Cardiac muscle cell (in vitro differentiated cells and primary cell): ENCODE measurements at places on chromosomes 12 and 14. TPM values are rescaled to one million over a fixed set of nuclear protein-coding genes. Genes with fewer than 3 reads are reported as not detected.

DNA sequence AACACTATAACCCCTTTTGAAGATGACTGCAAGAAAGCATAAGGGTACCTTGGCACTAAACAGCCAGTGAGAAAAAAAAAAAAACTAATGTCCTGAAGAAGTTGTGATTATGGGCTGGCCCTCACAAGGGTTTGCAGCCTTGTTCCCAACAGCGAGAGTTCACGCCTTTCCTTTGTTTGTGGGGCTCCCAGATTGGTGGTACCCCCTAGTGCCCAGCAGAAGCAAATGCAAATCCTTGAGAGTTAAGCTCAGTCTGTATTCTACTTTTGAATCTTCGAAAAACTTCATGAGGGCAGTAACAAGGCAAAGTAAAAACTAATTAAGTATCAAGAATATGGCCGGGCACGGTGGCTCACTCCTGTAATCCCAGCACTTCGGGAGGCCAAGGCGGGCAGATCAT lies 238.9 kb upstream of the LMO3 start:
- no peak for DNase-seq

DNA sequence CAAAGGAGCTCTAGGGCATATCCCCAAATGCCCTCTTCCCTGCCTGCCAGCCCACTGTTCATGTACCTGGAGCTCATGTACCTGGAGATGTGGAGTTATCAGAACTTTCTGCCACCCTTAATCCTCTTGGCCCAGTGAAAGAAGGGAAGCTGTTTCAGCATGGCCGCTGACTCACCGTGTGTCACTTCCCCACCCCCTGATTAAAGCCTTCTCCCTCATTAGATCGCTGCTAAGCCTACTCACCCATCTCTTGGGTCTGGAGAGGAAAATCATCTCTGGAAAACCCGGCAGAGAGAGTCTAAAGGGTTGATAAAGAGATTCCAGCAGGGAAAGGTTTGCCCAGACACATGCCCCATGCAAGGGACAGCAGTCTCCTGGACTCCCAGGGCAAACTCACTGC lies 4.5 kb upstream of the LTBP2 start:
- DNase-seq: peak; percentile 73

DNA sequence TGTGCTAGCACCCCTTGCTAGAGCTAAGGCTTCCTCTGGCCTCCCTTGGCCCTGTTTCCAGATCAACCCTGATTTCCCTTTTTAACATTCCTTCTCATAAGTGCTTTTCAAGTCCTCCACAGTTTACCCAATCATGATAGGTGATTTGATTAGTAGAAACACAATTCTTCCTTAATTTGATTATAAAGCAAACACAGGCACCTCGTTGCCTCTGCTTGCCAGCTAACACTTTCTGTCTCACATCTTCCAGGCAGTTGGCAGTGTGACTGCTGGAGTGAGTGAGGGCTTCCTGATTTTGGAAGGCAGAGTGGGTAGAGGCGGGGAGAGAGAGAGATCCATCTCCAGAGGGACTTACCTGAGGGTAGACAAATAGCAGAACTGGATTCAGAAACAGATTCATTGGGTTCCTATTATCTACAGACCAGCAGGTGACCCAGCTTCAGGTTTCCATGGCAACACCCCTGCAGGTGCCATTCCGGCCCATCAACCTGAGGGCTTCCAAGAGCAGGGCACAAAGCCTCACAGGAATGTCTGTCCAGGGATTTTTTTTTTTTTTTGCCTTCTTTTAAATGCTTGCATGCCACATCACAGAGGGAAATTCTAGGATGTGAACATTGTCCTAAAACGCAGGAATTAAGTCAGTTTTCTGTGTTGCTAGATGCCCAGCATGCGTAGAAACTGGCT lies 77.7 kb downstream of the PLXNC1 start:
- no peak for DNase-seq

DNA sequence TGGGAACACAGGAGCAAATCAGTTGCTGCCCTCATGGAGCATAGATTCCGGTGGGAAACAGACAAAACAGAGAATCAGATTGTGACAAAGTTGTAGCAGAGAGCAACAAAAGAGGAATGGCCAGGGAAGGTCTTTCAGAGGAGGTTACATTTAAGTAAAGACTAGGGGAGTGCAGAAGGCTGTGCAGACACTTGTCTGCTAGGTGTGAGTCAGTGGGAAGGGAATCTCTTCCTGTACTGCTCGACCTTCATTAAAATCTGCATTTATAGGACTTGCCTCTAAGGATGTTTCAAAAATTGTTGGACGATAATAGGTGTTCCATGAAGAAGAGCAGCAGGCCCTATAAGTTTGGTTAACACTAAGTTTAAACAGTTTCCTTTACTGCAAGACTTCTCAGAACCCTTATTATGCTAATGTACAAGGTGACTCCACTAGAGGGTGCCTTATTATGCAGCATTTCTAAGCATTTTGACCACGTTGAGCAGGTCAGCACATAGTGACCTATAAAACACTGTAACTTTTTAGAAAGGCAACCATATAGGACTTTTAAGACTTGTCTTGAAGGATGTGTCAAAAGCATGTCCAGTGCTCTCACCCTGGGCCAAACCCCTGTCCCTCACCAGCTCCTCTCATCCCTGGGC lies 91.8 kb upstream of the RIC8B start:
- DNase-seq: no peak

DNA sequence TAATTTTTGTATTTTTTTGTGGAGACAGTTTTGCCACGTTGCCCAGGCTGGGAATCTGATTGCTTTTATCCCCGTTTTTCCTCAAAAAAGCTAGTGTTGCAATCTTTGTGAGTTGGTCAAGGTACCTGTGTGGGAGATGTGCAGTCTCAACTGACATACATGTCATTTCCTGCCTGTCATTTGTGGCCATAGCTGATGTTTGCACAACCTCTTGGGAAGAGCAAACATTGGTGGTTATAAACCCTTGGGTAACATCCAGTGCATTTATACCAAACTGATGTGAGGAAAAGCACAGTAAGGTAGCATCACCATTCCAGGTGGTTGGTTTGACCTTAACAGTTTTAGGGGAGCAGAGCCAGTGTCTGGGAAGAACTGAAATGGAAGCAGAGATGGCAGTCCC lies 54.7 kb downstream of the ATG14 start:
- no peak for DNase-seq

DNA sequence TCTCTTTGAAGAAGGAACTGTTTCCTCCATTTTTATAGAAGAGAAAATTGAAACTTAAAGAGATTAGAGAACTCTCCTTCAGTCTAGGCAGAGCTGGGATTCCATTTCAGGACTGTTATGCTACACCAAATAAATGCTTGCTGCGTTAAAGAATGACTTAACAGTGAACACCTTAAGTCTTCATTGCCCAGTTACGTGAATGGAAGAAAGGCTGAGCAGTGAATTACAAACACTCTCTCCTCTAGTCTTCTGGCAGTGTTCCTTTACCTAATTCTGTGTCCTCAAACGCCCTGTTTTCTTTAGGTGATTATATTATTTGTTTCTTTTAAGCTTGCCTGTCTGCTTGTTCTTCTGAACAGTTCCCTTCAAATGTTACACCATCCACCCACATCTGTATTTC lies 59.7 kb downstream of the RCOR1 start:
- DNase-seq: no peak

- DNase-seq: no peak
Observed at GRCh38 chr14:72611506-72611905, 282.4 kb downstream of the DPF3 start.

GRCh38 chr12:3600039-3600720 lies 109.2 kb downstream of the PRMT8 start:
- no peak for DNase-seq

DNA sequence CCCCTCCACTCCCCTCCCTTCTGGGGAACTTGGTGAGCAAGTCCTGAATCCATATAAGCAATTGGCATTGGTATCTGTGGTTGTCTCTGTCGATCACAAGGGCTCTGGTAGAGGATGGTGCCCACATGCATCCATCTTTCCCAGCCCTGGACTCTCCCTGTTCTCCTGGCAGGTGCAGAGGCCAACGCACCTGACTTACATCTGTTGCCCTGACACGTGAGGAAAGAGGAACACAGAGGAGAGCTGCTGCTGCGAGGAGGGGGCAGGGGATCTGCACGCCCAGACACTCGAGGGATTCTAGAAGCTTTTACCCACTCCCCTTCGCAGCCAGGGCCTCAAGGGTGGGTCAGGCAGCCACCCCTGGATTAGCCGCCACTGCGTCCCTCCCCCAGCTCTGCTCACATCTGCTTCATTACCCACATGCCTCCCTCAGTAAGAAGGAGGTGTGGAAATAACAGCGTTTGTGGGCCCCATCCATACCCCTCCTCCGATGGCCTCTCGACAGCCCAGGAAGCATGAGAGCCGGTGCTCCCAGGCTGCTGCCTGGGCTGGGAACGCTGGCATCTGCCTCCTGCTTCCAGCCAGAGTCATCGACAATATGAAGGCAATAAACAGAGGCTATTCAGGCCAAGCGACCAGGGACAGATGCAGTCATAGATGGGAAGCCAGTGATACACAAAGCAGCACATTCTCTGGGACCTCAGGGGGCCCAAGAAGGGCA lies 56.5 kb downstream of the KDM2B start:
- no peak for DNase-seq

Gene TMED8
- polyA plus RNA-seq: 3.4 and 6.2 TPM in 2 replicates

Gene ZBTB1
- 23.4 and 28.5 TPM in 2 replicates for polyA plus RNA-seq

Gene RNASE2
- not detected in 2 replicates for polyA plus RNA-seq

Gene STAB2
- polyA plus RNA-seq: not detected in 2 replicates

Gene EMP1
- 0.11 and 1.7 TPM in 2 replicates for polyA plus RNA-seq

Gene CCDC60
- 19.1 and 28.6 TPM in 2 replicates for polyA plus RNA-seq

Gene TCL1B
- not detected in 2 replicates for polyA plus RNA-seq

Gene BCL2L2
- polyA plus RNA-seq: 5.8 and 7.4 TPM in 2 replicates
